ENCODE measurements at places on chromosomes 2 and 18.
A peak's percentile ranks its signal among the peaks of the same experiment; 100 is the strongest.

DNA sequence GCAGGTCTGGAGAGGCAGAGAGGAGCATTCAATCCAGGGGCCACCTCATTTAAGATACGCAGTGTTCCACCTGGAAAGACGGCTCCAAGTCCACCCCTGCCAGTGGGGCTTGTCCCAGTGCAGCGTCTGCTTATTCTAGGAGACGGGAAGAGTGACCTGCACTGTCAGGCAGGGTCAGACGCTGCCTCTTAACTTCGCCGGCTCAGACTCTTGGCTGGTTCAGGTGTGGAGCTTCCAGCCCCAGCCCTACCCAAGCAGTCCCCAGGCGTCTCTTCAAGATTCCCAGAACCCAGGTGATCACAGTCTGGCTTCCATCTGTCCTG is 208.5 kb downstream of the TFCP2L1 start:
- no peak for DNase-seq

DNA sequence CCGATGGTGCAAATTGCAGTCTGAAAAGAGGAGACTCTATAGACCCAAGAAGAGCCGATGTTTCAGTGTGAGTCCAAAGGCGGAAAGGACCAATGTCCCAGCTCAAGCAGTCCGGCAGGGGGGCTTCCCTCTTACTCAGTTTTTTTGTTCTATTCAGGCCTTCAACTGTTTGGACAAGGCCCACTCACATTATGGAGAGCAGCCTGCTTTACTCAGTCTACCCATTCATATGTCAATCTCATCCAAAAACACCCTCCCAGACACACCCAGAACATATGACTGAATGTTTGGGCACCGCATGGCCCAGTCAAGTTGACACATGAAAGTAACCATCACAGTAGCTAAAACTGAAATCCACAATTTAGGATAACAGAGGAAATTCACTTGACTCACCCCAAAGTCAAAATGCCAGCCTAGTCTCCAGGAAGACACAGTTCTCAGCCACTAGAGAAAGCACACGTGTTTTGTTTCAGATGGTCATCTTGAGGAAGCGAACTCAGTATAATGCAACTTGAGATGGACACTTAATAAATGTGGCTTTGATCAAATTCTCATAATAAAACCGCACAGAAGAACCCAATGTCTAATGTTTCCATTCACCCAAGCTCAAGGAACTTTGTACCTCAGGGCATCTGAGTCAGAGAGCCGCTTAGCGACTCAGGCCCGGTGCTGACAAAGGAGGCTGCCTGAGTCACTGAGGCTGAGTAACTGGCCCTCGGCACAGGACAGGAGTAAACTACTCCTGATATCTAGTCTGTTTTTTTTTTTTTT is 2.4 kb downstream of the FHL2 start:
- DNase-seq = peak; percentile 64

DNA sequence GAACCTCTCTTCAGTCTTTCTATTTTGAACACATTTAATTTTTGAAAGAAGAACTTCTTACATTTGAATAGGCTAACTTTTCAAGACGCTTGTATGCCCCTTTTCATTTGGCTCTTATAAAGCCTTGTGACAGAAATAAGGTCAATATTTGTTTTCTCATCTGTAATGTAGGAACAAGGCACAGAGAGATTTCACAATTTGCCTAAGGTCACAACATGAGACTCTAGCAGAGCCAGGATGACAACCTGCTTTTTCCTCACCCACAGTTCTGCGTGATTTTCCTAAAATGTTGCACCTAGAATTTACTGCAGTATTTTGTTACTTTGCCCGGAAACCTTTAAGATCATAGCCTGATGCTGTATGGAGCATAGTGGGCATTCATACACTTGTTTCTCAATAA is 67.4 kb downstream of the TXNL1 start:
- no peak for DNase-seq

DNA sequence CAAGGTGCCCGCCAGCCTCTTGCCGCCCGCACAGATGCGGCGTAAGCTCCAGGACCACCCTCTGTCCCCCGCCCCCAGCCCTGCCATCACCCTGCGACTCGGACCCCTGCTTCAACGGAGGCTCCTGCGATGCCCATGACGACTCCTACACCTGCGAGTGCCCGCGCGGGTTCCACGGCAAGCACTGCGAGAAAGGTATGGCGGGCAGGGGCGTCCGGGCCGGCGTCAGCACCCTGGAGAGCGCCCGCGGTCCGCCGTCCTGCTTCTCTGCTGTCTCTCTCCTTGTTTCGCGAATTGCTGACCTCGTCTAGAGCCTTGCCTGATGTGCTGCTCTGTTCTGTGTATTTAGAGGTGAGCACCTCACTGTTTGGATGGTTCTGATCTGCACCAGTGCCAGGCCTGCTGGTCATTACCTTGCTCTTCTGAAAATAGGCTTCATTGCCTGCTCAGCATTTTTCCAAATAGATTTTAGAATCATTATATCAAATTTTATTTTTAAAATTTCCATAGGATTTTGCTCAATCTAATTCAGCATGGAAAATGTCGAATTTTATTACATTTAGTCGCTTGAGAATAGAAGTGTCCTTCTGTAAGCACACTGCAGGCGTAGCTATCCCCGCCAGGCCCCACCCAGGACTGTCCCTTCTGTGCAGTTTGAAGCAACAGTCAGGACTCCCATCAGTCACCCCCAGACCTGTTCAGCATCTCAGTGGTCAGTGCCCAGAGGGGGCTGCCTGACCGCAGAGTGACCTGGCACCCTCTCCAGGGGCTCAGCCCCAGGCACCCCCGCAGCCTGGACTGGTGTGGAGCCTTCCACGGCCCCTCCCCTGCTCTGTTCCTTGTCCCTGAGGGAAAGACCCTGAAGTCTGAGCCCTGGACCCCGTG is 51.6 kb downstream of the SNED1 start:
- DNase-seq = no peak

- DNase-seq = no peak
Observed at GRCh38 chr18:48879008-48879431, 71.7 kb downstream of the SMAD7 start.

DNA sequence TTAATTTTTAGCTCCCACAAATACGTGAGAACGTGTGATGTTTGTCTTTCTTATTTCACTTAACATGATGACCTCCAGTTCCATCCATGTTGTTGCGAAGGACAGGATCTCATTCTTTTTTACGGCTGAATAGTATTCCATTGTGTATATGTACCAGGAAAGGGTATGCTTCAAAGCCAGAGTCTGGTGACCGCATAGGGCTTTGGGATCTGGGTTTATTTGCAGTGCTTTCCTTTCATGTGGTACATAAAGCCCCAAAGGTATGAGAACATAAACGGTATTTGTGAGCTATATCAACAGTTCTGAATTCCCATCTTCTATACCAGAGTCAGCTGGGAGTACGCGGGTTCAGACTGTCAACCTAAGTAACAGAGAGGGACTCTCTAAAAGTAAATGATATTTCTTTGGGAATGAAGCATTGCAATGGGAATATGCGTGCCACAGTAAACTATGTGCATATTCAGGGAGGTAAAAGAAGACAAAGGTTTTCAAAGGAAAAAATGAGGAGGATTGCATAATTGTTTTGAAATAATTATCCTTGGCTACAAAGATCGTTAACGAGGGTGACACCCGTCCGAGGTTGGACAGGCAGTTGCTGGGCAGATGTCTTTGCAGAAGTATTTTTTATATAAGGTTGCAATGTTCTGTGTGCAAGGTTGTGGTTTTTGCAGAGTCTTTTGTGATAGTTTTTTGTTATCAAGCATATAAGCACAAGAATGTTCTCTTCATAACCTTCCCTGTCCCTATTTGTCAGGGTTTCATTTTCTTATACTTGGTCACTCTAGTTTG is 24.4 kb downstream of the CRYGD start:
- DNase-seq = no peak

GRCh38 chr2:119659601-119660342 is 19.2 kb upstream of the TMEM177 start:
- DNase-seq = peak; percentile 58

DNA sequence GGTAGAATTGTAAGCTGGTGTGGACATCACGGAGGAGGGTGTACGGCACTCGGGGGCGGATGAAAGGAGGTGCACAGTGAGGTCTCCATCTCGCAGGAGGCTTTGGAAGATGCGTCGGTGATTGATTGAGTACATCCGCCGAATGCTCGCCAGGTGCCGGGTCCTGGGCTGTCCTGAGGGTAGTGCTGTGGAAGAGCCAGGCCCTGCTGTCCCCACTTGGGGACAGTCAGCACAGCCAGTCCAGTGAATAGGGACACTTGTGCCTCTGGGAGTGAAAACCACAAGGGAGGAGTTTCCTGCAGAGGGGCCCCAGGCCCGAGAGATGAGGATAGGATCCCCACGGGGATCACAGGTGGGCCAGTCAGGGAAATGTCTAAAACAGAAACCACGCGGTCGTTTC is 28.1 kb downstream of the MLPH start:
- no peak for DNase-seq

DNA sequence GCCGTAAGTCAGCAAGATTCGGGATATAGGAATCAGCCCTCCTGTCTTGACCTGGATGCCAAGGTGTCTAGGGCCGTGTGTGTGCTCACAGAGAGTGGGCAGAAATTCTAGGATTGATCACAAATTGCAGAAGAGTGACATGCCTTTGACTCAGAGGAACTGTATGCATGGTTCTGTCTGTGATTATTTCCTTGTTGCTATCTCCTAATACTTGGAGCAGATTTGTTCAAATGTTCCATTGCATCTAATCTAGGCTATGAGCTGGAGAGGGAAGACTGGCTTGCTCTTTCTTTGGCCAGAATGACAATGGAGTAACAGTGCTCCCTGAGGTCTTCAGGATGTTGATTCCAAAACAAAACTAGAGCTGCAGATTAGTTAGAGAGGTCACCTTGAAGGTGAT is 115.0 kb downstream of the EN1 start:
- no peak for DNase-seq

DNA sequence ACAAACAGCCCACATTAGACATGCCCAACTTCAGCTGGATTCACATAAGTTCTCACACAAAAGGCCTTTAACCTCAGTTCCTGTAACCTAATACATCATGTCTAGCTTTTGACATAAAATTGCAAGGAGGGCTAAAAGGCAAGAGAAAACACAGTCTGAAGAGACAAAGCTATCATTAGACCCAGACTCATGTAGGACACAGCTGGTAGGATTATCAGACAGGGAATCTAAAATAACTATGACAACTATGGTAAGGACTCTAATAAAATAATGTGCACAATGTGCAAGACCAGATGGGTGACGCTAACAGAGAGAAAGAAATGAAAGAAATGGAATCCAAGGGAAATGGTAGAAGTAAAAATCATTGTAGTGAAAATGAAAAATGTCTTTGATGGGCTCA is 643.2 kb upstream of the RAB6C start:
- DNase-seq = no peak

GRCh38 chr2:199950396-199950795 is 4.9 kb downstream of the TYW5 start:
- no peak for DNase-seq

DNA sequence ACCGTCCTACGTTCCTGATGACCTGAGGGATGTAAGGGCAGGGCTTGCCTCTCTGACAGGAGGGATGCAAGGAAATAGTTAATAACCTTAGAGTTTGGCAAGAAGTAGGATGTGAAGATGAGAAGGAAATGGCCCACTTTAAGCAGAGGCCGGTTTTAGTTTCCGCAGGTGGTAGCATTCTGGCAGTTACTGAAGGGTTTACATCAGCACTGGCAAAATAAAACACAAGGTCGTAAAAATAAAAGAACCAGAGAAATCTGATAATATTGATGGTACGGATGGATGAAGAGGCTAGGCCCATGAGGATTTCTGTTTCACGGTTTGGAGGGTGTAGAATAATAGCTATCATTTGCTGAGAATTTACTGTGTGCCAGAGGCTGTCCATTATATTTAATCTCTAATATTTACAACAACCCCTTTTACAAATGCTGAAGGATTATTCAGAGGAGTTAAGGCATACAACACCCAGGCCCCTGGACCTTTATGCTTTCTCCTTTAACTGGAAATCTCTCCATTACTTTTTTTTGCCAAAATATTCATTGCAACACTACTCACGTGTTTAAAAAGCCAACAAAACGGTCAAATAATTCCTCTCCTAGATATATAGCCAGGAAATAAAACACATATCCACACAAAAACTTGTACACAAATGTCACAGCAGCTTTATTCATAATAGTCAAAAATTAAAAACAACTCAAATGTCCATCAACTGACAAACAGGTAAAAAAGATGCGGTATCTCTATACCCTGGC is 28.5 kb downstream of the DAPL1 start:
- DNase-seq = no peak

DNA sequence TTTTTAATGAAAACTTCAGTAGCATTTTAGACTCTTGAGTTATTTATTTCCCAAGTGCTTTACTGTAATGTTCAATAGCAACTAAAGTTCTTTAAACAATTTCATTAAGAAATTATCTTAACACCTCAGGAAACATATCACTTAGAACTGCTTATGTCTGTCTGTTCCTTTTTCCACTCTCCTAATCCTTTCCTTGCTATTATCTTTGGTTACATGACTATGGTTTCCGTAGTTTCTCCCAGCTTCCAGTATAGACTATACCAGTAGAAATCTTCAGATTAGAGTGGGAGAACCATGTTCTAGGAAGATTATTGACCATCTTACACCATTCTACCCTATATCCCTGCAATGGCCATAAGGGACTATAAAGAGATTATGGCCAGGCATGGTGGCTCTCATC is 280.0 kb downstream of the EXOC6B start:
- DNase-seq = no peak

DNA sequence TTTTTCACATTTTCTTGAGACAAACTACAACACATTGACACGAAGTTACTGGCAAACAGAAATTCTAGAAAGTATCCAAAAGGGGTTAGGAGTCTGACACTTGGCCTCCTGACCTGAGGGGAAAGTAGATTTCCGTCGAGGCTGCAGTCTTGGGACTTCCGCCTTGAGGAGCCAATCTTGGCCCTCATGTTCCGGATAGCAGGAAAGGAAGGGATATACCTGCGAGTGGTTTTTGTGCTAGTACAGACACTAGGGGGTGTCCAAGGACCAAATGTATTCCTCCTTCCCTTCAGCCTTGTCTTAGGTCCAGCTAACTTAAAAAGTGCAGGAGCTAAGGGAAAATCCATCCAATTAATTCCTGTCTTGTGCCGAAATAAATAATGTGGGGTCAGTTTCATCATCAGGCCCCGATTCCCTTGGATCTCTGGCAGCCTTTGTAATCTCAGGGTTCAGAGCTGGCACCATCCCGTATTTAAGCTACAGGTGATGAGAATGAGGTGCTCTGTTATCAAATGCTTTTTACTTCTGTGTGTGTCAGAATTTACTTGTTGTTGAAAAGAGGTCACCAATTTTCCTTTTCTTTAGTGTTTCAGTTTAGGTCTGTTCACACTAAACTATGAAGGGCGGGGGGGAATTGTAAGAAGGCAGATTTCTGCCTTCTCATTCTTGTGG is 330.2 kb upstream of the FANCL start:
- DNase-seq = peak; percentile 12

GRCh38 chr18:24846138-24846537 is 385.7 kb downstream of the HRH4 start:
- DNase-seq = no peak

GRCh38 chr2:32756074-32756727 is 128.4 kb downstream of the TTC27 start:
- DNase-seq = no peak
